ENCODE measurements at places on chromosomes 2 and 18.

DNA sequence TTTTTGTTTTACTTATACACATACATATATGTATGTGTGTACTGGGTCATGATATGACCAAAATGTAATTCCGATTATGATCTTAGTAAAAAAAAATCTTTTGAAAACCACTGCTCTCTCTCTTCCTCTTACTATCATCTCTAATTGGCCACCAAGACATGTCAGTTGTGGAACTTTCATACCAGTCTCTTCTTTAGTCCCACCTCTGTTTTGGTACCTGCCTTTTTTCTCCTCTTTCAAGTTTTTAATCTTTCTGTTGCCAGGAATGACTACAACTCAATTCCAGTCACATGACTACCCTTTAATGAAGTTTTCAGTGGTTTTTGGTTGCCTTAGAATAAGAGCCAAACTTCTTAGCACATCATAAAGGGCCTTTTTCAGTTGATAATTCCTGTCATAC is 17.1 kb downstream of the RBM44 start:
- DNase-seq, result no peak

GRCh38 chr2:159093497-159093896 is 125.1 kb downstream of the TANC1 start:
- DNase-seq, result no peak

DNA sequence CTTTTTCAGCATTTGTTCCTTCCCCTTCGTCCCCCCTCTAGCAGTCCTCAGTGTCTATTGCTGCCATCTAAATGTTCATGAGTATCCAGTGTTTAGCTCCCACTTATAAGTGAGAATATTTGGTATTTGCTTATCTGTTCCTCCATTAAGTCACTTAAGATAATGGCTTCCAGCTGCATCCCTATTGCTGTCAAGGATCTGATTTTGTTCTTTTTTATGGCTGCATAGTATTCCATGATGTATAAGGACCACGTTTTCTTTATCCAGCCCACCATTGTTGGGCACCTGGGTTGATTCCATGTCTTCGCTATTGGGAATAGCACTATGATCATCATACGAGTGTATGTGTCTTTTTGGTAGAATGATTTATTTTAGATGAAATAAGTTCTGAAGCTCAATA is 166.9 kb upstream of the NCK2 start:
- no peak for DNase-seq

DNA sequence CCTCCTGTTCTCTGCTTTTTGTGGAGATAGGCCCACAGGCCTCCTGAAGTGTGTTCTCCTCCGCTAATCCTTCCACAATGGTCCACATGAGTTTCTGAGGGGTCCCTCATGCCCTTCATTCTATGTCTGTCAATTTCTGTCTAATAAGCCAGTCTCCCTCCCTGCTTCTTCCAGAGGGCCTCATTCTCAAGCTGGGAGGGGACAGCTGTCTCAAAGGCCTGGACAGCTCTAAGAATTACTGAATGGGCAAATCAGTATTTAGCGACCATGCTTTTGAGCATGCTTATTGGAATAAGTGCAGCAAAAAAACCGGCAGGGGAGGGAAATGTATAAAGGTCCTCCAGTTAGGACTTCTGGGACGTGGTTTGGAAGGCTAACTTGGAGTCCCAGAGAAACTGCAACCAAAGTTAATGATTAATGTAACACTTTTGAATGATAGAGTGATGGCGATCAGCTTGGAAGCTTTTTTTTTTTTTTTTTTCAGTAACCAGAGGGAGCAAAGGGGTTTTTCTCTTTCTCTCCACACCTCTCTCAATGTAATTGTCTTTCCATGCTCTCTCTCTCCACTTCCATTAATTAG is 890.7 kb upstream of the POU3F3 start:
- no peak for DNase-seq

GRCh38 chr18:36835927-36836326 is 7.0 kb downstream of the KIAA1328 start:
- DNase-seq, result no peak

- no peak for DNase-seq
Measured at GRCh38 chr2:240197462-240198139, 57.1 kb upstream of the OTOS start.

DNA sequence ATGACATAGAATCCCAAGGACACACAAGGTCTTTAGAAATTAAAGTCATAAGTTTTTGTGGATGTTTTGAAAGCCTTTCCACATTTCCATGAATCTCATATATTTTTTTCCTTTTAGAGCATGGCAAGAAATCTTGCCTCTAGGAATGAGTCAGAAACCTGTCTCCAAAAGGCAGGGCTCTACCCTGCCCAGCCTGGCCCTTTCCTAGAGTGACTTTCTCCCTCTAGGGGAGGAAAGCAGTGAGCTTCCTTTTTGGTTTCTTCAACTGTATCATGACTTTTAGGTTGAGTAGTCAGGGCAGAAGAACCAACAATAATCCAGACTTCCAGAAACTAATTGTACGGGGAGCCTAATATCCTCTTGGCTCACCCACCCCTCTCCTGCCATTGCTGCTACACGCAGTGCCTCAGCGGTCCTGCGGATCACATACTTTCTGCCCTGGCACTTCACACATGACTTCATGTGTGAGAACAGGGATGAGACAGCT is 300.3 kb downstream of the AGPS start:
- DNase-seq, result no peak

GRCh38 chr2:125169022-125169763 is 1144.1 kb downstream of the CNTNAP5 start:
- no peak for DNase-seq

- no peak for DNase-seq
Measured at GRCh38 chr2:217279556-217279955, 419.7 kb upstream of the TNP1 start.

GRCh38 chr2:239640676-239641578 is 240.1 kb upstream of the HDAC4 start:
- DNase-seq, result no peak

DNA sequence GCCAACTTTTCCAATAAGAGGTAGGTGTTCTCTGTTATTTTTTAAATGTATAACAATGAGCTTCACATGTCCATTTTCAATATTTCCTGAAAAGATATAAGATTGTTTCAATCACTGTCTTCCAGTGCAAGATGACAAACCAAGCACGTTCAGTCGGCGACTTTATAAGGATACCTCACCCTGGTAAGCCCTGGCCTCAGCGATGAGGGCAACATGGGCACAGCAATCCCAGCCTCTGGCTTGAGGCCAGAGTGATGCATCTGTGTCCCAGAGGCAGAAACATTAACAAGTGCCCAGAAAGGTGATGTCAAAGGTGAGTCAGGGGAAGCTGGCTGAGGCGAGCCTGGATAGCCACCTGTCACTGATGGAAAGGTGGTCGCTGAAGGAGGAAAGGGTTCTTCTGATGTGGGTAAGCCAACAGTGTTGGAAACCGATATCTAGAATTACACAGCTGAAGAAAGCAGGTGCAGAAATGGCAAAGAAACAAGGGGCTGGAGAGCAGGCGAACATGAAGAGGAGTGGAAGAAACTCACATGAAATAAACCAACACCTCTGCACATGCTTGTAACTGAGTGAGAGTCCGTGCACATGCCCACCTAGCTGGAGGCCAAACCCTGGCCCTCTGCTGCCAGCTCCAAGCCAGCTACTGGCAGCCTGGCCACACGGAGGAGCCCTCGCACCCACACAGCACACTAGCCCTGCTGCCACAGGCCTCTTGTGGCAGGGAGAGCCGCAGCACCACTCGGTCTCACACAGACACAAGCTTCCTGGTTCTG is 65.5 kb downstream of the FBXO15 start:
- peak; percentile 23 for DNase-seq

DNA sequence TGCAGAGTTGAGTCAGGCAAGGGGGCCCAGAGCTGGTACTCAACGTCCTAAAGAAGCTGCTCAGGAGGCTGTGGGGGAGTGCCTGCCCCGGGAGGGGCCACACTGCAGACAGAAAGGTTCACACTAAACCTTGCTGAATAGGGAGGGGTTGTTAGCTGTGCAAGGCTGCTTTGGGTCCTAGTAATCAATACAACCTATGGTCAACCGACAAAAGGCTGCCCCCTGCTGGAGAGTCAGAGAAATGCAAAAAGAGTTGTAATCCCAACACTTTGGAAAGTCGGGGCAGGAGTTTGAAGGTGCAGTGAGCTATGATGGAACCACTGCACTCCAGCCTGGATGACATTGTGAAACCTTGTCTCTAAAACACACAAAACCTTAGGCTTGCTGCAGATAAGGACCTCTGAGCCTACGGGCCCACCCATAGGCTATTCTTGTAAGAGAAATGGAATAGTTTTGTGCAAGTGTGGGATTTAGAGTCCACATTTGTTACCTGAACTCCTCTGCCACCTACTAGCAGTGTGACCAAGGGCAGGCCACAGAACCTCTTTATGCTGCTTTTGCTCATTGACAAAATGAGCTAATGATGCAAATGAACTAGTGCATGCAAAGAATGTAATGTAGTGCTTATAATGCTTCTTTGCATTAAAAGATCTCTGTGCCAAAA is 81.5 kb downstream of the PRPF40A start:
- DNase-seq, result no peak

DNA sequence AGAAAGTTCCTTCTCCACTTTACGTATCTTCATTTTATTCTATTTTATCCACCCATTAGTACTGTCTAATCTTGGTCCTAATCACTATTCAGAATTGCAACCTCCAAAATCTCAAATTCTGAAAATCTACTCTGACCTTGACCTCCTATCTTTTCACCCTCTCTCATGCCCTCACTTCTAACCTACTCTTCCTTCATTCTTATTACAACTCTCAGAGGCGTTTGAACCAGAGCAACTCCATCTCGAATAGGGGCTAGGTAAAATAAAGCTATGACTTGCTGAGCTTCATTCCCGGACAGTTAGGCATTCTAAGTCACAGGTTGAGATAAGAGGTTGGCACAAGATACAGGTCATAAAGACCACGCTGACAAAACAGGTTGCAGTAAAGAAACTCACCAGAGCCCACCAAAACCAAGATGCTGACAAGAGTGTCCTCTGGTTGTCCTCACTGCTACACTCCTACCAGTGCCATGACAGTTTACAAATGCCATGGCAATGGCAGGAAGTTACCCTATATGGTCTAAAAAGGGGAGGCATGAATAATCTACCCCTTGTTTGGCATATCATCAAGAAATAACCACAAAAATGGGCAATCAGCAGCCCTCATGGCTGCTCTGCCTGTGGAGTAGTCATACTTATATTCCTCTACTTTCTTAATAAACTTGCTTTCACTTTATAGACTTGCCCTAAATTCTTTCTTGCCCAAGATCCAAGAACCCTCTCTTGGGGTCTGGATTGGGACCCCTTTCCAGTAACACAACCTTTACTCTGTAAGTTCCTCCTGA is 11.4 kb downstream of the CCDC88A start:
- no peak for DNase-seq

GRCh38 chr2:150449856-150450255 is 37.6 kb downstream of the RND3 start:
- no peak for DNase-seq

- no peak for DNase-seq
Measured at GRCh38 chr2:176081837-176082524, 1.8 kb downstream of the EVX2 start.

- DNase-seq, result no peak
Measured at GRCh38 chr18:2494921-2495320, 76.4 kb downstream of the METTL4 start.

- DNase-seq, result no peak
Measured at GRCh38 chr18:9947248-9947647, 33.4 kb downstream of the VAPA start.

- DNase-seq, result no peak
Measured at GRCh38 chr2:11762799-11763461, 16.5 kb downstream of the LPIN1 start.

DNA sequence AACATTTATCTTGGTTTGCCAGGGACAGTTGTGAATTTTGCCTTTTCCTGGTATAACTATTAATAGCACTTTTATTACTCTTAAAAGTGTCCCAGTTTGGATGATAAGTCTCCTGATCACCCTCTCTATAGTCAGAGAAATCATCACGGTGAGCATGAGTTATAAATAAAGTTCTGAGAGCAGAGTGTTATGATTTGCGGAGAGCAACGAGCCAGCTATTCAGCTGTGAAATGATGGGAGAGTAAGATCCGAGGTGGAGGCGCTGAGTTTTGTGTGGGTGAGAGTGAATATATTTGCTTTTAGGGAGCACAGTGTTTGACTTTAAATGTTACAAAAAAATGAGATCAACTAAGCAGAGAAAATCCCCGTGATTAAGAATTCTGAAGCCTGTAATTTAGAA is 179.6 kb downstream of the DSC3 start:
- no peak for DNase-seq

DNA sequence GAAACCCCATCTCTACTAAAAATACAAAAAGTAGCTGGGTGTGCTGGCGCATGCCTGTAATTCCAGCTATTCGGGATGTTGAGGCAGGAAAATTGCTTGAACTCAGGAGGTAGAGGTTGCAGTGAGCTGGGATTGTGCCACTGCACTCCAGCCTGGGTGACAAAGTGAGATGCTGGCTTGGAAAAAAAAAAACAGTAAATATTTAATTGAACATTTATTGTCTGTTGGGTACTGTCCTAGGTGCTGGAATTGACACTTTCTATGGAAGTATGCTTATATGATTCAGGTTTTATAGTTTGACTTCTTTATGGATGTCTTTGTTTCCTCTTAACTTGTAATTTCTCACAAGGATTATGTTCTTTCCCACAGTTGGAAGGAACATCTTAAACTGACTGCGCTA is 633.1 kb upstream of the SETBP1 start:
- DNase-seq, result no peak

DNA sequence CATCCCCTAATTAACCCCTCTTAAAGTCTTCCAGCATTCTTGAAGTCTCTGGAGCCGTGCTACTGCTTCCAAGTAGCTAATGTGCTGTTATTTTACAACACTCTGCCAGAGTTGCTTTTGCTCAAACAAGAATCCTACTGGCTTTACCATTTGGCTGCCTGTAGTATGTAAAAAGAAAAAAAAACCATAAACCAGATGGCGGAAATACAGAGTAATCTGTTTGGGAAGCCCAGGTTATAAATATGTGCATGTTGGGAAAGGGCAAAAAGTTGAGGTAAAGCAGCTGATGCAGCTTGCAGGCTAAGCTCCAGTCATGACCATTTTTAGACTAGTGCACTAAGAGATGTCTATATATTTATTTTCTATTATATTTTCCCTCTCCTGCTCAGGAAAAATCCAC is 313.2 kb upstream of the ETAA1 start:
- no peak for DNase-seq

DNA sequence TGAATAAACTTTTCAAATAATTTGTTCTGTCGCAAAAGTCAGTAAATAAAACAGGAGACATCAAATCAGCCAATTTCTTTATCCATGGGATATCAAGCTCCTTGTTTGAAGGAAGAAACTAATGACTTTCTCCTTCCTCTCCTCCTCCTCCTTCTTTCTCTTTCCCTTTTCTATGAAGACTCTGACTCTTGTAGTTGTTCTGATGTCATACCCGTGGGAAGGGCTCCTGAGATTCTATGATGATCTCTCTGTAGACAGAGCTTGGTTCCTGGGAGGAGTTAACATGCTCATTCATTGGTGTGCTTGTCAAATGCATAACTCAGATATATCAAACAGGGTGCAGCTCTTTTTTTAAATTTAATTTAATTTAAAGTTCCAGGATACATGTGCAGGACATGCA is 118.7 kb upstream of the KCTD1 start:
- no peak for DNase-seq

GRCh38 chr18:48806551-48807261 is 144.1 kb downstream of the SMAD7 start:
- DNase-seq, result no peak
